GOT3 (cell line): ENCODE measurements at places on chromosomes 12 and 14.

GRCh38 chr12:95318071-95318545 is 100.5 kb downstream of the VEZT start:
- no peak for DNase-seq

- DNase-seq = no peak
Measured at GRCh38 chr12:11795913-11796459, 146.5 kb downstream of the ETV6 start.

GRCh38 chr12:14332482-14332881 is 33.0 kb upstream of the ATF7IP start:
- no peak for DNase-seq

GRCh38 chr12:52067081-52067374 is 2.8 kb upstream of the ATG101 start:
- DNase-seq = no peak

DNA sequence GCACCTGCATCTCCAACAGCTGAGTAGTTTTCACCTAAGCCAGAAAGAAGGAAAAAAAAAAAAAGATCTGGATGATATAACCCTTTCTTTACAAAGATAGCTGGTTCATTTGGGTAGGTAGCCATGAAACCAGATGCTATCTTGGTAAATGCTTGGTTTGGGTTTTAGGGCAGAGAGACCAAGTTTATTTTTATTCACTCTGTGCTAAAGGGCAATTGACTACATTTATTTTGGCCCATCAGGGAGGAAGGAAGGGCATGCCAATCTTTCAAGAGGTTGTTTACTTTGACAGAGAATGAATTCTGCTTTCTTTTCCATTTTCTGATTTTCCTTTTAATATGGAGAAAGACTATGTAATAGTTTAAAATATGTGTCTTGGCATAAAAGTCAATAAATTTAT is 91.0 kb downstream of the NTN4 start:
- DNase-seq = no peak

- DNase-seq = no peak
Measured at GRCh38 chr14:22333422-22334274, 255.4 kb downstream of the DAD1 start.
